Activated T-cell treated with anti-CD3 and anti-CD28 coated beads, Interleukin-2, amount 50 U/mL, for 1 hour (primary cell): ENCODE measurements at places on chromosomes 5 and 9.

DNA sequence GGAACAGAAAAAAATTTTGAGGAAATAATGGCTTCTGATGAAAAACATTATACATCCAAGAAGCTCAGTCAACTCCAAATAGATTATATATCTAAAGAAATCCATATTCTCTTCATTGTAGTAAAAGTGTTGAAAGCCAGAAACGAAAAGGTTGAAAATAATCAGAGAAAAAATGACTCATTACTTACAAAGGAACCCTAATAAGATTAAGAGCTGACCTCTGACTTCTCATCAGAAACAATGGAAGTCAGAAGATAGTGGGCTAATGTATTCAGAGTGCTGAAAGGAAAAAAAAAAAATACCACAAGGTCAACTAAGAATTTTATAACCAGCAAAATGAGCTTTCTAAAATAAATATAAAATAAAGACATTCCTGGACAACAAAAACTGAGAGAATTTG is 60.0 kb downstream of the HSD17B4 start:
- DNase-seq: no peak

GRCh38 chr5:171673328-171673727 is 112.3 kb upstream of the SMIM23 start:
- no peak for DNase-seq

- DNase-seq: no peak
Measured at GRCh38 chr9:4550777-4551484, 60.7 kb downstream of the SLC1A1 start.

- no peak for DNase-seq
Measured at GRCh38 chr9:22160221-22160620, 151.1 kb upstream of the CDKN2B start.

GRCh38 chr5:147712598-147712997 is 69.9 kb downstream of the JAKMIP2 start:
- DNase-seq: no peak

DNA sequence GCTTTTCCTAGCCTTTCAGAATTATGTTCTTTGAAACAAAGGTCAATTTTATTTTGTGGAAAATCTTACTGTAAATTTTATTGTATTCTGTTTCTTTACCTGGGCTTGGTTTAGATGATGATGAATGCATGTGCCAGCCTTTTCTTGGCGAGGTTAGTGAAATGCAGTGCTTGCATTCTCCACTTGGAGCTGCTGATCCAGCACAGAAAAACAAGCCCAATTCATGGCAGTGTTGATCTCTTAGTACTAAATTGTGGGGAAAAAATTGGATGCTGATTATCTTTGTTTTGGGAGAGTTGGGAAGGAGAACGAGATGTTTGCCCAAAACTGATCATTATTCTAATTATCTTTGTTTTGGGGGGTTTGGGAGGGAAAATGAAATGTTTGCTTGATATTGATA is 3.7 kb downstream of the HABP4 start:
- DNase-seq: no peak

DNA sequence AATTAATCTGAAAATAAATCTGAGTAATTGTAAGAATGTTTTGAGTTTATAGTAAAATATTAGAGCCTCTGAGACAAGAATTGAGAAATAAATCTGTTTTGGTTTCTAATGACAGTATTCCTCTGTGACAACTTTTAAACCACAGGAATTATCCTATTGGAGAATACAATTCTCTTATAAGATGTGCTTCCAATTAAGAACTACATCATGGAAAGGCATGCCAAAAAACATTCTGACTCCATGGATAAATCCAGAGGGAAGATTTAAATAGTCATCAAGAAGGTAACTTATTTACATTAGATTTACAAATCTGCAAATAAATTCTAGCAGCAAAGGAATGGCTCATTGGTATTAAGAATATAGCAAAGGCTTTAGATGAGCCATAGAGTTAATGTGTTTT is 178.3 kb upstream of the ACOT12 start:
- DNase-seq: no peak

DNA sequence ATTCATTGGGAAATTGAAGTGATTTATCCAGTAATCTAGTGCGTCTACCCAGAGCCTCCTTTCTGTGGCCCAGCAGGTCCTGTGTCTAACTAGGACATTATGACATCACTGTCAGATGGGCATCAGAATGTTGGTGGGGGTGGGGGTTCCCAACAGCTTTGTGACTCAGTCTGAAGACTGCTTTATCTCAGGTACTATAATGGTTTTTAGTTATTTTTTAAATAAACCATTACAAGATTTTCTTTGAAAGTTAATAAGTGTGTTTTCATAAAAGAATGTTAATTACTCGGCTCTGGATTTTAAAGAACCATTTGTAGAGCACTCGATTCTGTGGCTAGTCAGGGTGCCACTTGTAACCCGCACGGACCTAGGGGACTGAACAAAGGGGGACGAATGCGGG is at the start of gene EQTN:
EQTN (minus strand) TSS at position 101 of the 400 bp plus-strand sequence; CDS start at position 6, 95 bp downstream.
- no peak for DNase-seq

DNA sequence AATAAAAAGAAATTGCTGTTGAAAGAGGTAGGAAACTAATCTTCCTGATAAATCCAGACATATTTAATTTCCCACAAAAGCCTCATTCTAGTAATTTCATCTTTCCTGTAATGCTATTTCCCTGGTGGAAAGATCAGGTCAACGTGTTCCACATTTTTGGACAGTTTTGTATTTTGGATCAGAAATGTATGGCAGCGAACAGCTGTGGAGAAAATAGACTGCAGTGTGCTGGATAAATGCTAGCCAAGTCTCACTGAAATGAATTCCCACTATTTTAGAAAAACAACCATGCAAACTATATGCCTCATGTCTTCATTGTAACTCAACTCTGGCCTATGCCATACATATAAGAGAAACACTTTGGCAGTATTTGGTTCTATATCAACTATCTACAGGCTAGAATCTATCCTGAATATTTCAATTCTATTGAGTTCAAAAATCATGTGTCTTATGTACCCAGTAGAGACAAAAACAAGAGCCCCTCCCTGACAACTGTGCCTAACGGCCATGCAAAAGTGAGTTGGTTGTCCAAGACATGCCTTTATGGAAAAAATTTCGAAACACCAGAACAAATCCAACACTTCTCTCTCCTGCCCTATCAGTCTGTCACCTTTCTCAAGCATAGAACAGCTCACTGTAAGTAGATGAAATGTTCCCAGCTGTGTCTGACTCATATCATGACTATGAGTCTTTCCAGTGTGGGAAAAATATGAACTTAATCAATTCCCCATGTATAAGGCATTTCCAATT is 191.3 kb upstream of the NREP start:
- no peak for DNase-seq

- no peak for DNase-seq
Measured at GRCh38 chr5:81825237-81825636, 74.3 kb upstream of the SSBP2 start.

DNA sequence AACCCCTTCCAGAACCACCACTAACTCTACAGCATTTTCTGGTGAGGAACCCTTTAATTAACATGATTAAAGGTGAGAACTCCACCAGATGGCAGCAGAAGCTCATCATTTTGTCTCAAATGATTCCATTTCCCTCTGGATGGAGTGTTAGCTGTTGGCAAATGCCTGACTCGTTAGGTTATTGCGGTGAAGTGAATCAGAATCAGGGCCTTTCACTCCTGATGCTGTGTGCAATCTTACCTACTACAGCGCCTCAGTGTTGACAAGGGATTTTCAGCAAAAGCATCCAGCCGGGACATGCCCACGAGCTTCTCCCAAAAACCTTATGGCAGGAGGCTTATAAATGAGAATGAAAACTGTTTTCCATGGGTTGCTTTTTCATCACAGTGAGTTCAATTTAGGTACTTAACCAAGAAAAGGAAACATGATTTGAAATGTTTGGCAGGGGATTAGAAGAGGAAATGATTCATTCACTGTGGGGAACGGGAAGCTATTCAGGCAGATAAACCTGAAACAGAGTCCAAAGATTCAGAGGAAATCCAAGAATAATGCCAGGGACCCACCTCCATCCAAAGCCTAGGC is 48.0 kb upstream of the CAST start:
- peak; percentile 22 for DNase-seq

DNA sequence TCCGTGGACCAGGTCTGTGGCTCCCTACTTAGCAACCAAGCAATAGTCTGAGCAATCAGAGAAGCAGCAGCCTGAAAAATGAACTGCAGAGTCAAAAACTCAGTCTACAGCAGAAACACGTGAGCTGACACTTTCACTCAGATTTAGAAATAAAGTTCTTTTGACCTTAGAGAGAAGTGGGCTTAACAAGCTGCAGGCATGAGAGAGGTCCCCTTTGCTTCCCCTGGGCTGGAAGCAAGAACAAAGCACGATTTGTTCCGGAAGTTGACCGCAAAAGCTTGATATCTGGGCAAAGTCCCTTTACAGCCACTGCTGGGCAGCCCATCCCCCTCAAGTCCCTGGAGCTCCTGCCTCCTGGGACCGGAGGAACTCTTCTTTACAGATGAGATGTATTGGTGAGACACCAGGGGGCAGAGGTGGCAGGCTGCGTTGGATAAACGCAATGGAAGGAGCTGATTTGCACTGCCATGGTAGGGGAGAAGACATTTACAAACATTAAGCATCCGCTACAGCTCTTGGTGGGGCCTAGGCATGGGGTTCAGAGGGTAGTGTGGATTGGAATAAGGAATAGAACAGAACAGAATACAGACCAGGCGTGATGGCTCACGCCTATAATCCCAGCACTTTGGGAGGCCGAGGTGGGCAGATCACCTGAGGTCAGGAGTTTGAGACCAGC is 5.8 kb upstream of the SOWAHA start:
- no peak for DNase-seq

GRCh38 chr9:17462869-17463464 is 115.9 kb upstream of the SH3GL2 start:
- DNase-seq: no peak

DNA sequence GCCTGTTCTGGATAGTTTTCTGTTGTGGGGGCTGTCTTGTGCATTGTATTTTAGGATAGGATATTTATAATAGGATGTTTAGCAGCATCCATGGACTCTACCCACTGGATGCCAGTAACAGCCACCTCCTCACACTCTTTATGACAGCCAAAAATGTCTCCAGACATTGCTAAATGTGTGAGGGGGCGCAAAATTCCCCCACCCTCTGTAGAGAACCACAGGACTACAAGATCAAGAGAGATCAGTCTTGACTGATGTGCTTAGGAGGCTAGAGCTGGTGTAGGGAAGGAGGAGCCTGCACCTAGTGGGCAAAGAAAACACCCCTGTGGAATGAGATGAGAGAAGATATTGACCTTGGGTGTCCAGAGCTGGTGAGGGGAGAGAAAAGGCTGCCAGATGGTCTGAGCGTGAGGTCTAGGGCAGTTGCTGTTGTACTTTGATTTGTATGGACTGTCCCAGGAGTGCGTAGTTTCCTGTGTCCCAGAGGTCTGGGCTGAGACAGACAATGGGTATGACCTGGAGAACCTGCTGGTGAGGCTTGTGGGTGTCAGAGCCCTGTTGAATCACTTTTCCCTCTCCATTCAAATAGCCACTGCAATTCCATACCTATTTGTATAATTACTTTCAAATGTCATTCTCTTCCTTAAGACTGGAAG is 16.3 kb downstream of the DAPK1 start:
- DNase-seq: no peak

DNA sequence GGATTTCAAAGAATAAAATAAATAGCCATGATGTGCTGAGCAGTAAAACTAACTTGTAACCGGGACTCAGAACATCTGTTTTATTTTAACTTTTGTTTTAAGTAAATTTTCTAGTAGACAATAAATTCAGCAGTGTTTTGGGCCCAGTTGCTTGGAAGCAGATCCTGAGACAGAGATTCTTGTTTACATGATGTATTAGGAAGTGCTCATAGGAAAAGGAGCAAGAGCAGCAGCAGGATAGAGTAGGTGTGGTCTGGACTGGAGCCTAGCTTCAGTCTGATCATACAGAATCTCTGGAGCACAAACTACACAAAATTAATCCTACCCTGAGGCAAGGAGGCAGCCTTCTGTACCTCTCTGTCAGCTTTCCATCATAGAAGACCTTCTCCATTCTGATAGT is 139.2 kb upstream of the CCNH start:
- no peak for DNase-seq

DNA sequence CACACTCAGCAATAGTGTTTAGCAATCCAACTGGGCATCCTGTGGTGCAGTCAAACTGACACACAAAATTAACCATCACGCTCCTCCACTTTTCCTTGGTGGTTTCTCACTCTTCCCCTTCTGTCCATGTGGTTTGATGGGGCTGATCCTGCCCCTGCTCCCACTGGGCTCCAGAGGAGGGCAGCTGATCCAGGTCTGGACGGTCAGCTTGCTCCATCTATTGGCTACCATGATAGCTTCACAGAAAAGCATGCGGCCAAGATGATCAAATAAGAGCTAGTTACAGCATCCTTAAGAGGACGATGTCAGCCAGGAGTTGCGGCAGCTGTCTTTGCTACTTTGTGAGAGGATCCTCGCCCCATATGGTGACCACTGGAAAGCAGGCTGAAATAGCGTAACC is 29.6 kb upstream of the RANBP17 start:
- no peak for DNase-seq

- no peak for DNase-seq
Measured at GRCh38 chr9:95000821-95001220, 274.3 kb downstream of the AOPEP start.

- DNase-seq: no peak
Measured at GRCh38 chr9:84493284-84493947, 152.9 kb upstream of the SLC28A3 start.

GRCh38 chr9:20526500-20527319 is 95.6 kb downstream of the MLLT3 start:
- no peak for DNase-seq

DNA sequence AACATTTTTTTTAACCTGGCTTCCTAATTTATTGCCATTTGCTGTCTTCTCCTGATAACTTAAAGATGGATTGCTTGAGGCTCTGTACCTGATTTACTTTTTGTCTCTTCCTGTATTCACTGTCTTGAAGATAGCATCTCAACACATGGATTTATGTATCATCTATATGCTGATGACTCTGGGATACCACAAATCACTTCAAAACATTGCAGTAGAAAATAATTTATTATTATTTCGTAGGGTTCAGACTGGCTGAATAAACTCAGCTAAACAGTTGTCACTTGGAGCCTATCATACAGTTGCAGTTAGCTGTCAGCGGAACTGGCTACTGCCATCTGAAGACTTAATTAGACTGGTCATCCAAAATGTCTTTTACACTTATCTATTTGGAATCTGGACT is 1025.2 kb upstream of the CDH18 start:
- DNase-seq: no peak

GRCh38 chr9:4750023-4750673 is 9.1 kb upstream of the AK3 start:
- no peak for DNase-seq

DNA sequence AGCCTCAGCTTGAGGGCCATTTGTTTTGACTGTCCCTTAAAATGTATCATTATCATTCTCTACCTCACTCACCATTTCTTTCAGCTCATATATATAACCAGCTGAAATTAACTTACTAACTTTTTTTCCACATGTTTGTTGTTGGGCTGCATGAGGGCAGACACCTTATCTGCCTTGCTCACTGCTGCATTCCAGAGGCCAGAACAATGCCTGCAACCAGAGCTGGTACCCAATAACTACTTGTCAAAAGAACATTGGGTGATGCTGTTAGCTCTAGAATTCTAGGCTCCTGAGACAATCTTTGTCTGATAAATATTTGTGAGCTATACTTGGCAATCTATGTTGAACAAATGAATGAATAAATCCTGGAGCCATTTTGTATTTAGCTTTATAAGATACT is 68.3 kb downstream of the HTR4 start:
- no peak for DNase-seq

GRCh38 chr9:98875536-98875935 is 68.1 kb downstream of the GALNT12 start:
- DNase-seq: no peak
